ENCODE measurements at places on chromosomes 5 and 9.

- no peak for DNase-seq
Observed at GRCh38 chr9:134653259-134654009, 11.8 kb downstream of the COL5A1 start.

DNA sequence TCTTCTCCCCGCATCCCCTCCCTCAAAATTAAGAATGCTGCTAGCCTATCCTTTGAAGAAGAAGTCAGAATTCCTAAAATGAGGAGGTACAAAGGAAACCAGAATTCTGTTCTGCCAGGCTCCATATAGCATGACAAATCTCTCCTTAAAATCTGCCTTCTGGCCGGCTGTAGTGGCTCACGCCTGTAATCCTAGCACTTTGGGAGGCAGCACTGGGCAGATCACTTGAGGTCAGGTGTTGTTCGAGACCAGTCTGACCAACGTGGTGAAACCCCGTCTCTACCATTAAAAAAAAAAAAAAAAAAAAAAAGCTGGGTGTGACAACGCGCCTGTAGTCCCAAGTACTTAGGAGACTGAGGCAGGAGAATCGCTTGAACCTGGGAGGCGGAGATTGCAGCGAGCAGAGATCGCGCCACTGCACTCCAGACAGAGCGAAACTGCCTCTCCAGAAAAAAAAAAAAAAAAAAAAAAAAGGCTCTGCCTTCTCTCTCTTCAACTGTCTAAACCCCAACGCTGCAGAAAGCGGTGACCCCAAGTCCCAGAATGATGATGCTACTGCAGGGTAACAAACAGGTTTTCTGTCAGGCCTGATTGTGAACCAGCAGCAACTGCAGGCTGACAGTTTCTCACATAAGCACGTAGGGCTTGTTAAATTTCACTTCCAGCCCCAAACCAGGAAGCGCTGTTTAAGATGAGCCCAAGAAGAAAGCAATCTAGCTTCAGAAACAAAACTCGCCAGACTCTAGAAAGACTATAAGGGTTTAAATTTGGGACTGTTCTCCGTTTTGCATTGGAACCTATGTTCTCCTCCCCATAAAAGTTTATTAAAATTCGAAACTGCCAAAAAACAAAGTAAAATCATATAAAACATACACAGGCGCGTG, 963 bp upstream of the CAST start:
- DNase-seq = no peak

- no peak for DNase-seq
Observed at GRCh38 chr9:101508211-101508610, 25.4 kb upstream of the RNF20 start.

GRCh38 chr9:5392285-5392684, 45.4 kb downstream of the PLGRKT start:
- DNase-seq = no peak

DNA sequence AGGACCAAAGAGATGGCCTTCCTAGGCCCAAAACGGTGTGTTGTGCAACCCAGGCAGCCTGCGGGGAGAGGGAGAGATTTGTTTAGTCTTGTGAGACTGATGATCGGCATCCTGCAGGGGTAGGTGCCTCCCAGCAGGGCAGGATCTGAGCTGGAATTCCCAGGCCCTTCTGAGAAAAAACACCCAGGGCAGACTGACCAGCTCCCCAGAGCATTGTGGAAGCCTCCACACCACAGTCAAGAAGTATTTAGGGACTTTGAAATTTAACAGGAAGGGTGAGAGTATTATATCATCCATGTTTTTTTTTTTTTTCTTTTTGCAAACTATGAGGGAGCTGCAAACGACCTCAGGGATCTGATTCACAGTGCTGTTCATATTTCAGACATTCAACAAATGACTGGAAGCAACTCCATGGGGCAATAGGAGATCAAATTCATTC, 104.5 kb upstream of the LHFPL2 start:
- no peak for DNase-seq

DNA sequence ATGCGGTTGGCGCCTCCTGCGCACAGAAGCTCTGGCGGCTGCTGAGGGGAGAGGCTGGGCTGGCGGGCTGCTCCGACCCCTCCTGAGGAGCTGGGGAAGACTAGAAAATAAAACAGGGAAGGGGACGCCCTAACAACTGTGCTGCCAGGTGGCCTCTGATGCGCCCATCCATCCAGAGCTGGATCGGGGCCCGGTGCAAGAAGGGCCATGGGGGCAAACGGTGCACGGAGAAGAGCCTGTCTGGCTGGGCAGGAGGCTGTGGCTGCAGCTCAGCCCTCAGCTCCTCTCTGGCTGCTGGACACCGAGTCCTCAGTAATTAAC, 21.0 kb upstream of the MRNIP start:
- no peak for DNase-seq

- DNase-seq = no peak
Observed at GRCh38 chr9:69036309-69036708, 757 bp downstream of the FXN start.

DNA sequence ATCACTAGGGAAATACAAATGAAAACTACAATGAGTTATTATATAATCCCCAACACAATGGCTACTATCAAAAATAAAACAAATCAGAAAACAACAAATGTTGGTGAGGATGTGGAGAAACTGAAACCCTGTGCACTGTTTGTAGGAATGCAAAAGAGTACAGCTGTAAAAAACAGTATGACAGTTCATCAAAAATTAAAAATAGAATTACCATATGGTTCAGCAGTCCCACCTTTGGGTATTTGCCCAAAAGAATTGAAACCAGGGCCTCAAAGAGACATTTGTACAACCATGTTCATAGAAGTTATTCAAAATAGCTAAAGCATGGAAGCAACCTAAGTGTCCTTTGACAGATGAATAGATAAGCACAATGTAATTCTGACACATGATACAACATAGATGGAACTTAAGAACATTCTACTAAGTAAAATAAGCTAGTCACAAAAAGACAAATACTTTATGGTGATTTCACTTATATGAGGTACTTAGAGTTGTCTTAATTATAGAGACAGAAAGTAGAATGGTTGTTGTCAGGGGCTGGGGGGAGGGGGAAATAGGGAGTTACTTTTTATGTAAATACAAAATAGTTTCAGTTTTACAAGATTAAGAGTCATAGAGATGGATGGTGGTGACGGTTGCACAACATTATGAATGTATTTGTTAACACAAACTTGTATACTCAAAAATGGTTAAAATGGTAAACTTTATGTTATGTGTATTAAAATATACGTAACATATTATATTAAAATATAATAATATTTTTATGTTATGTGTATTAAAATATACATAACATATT, 102.8 kb downstream of the KCTD16 start:
- DNase-seq = no peak

DNA sequence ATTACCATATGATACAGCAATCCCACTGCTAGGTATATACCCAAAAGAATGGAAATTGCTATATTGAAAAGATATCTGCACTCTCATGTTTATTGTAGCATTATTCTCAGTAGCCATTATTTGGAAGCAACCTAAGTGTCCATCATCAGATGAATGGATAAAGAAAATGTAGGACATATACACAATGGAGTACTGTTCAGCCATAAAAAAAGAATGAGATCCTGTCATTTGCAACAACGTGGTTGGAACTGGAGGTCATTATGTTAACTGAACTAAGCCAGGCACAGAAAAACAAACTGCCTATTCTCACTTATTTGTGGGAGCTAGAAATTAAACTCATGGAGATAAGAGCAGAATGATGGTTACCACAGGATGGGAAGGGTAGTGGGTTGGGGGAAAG, 63.1 kb upstream of the TTC23L start:
- DNase-seq = no peak

GRCh38 chr9:68683433-68683832, 21.6 kb upstream of the PIP5K1B start:
- DNase-seq = no peak

- no peak for DNase-seq
Observed at GRCh38 chr5:168288349-168289245, 2.8 kb upstream of the WWC1 start.

GRCh38 chr5:27451377-27451776, 413.0 kb upstream of the CDH9 start:
- no peak for DNase-seq

- DNase-seq = no peak
Observed at GRCh38 chr9:124187311-124187710, 70.4 kb upstream of the NEK6 start.

- DNase-seq = no peak
Observed at GRCh38 chr5:108334225-108334624, 47.7 kb downstream of the FBXL17 start.
